Activated CD4-positive, CD25-positive, alpha-beta regulatory T cell (primary cell): ENCODE measurements at places on chromosomes 2 and 18.

DNA sequence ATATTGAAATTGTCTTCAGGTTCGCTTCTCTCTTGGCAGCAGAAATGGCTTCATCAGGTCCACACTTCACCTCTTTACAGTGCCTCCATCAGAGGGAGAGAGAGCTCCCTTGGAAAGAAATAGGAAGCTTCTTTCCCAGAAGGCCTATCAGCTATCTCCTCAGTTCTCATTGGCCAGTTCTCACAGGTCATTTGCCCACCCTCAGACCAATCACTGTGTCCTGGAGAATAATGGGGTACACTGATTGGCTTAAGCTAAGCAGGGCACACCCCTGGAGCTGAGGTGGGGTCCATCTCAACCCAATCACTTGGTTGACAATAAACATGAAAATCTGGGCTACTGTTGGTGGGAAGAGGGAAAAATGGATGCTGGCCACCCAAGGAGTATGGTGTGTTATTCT is 5.2 kb downstream of the GNLY start:
- DNase-seq, result no peak

- DNase-seq, result no peak
Measured at GRCh38 chr18:57231864-57232263, 85.0 kb downstream of the BOD1L2 start.

- DNase-seq, result no peak
Measured at GRCh38 chr2:27596627-27597026, 13.8 kb downstream of the ZNF512 start.

- DNase-seq, result no peak
Measured at GRCh38 chr2:118737684-118738083, 109.8 kb downstream of the EN1 start.
